ENCODE measurements at places on chromosomes 11 and 22.
A peak's percentile ranks its signal among the peaks of the same experiment; 100 is the strongest.

GRCh38 chr11:76025068-76025467 lies 181.2 kb downstream of the WNT11 start:
- no peak for DNase-seq

DNA sequence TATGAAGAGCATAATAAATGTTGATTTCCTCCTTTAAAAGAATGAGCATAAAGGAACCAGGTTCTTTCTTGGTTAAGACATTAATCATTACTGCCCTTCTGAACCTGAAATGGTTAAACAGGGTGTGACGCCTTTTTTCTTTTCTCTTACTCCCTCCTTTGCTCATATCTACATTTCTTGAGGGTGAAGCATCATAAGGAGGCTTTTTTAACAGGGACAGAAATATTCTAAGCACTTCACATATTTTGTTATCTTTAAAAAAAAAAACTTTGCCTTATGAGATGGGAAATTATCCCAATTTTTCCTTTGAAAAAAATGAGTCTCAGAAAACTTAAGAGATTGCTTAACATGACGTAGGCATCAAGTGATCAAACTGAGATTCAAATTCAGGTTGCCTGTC lies 1036.3 kb upstream of the TENM4 start:
- no peak for DNase-seq

DNA sequence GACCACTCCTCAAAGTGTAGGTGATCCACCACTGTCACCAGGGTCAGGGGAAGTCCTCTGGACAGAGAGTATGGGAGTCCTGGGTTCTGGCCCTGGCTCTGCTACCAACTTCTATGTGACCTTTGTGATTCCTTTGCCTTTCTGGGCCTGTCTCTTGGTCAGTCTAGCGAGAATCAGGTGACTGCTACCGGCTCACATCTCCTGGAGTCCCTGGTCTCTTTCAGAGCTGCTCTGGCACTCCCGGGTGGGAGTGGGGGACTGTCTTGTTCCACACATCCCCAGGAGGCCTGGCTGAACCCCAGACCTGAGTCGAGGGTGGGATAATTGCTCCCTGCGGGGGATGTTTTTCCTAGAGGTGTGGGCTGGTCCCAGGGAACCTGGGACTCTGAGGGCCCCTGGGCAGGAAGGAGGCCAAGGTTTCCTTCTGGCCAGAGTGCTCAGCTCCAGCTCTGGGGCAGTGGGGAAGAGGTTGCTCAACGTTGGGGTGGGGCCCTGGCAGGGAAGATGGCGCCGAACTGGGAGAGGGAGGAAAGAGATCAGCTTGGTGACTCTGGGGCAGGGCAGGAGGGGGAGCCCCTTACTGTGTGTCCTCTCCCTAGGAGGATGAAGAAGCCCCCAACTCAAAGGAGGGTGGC lies 2.1 kb downstream of the SOX10 start:
- DNase-seq, result no peak

GRCh38 chr11:104625246-104625645 lies 273.0 kb downstream of the CASP12 start:
- DNase-seq, result no peak

DNA sequence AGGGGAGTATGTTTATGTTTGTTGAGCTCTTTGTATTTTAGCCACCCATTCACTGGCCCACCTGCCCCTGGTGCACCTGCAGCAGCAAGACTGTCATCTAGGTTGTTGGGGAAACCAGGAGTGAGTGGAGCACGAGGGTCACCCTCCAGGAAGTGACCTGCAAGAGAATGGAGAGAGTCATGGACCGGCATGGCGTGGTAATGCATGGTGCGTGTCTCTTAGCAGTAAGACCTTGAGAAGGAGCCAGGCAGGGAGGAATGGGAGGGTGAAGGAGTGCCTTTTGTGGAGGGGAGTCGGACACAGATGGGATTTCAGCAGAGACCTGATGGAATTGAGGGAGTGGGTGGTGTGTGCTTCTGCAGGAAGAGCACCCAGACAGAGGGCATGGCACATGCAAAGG lies 37.9 kb downstream of the KCNQ1 start:
- DNase-seq, result no peak

DNA sequence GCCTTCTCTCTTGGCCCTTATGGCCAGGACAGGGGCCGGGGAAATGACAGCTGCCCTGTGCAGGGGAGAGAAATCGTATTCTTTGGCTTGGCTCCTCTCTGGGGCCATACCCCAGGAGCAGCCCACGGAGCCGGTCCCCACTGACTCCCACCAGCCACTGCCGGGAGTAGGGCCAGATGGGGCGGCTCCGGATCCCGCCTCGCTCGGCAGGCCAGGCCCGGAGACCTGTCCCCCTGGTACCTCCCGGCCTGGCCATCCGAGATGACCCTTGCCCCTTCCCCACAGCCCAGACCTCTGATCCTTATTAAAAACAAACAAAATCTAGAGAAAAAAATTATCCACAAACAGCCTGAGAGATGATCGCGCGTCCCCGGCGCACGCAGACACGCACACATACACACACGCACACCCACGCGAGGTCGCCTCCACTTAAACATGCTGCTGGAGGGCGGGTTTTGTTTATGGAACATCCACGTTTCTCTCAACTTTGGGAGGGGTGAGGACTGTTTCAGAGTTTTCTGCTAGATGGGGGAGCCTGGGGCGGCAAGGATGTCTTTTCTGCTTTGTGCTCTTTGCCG lies 59.1 kb downstream of the IGLL1 start:
- DNase-seq, result peak; percentile 29

GRCh38 chr11:98600786-98601773 lies 419.7 kb upstream of the CNTN5 start:
- no peak for DNase-seq

DNA sequence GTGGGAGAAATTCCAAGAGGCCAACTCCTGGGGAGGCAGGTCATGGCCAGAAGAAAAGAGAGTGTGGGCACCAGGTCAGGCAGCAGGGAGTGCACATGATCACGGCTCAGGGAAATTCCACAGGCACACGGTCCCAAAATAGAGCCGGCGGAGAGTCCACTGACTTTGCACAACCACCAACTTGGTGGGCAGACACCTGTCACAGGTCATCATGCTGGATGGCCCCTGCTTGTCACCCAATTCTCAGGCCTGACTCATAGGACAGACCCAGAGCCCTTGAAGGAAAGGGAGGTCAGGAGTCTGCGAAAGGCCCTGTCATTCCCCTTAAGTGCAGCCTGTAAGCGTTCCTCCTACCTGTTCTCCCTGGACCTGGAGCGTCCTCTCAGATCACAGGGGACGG lies 15.8 kb downstream of the APOL2 start:
- no peak for DNase-seq

DNA sequence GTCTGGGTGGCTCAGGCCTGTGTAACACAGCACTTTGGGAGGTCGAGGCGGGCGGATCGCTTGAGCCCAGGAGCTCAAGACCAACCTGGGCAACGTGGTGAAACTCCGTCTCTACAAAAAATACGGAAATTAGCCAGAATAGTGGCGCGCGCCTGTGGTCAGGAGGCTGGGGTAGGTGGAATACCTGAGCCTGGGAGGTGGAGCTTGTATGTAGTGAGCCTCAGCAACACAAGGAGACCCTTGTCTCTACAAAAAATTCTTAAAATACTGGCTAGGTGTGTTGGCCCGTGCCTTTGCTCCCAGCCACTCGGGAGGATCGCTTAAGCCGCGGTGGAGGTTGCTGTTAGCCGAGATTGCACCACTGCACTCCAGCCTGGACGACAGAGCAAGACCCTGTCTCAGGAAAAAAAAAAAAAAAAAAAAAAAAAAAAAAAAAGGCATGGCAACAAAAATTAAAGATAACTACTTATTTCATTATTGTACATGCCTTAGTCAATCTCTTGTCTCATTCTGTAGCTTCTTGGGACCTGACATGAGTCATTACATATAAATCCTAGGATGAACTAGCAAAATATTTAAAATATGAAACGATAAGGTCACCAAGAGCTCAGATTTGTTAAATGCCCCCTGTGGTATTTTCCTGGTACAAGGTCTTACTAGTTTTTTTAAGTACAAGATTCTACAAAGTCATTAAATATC lies 1.1 kb downstream of the TAF1D start:
- no peak for DNase-seq

DNA sequence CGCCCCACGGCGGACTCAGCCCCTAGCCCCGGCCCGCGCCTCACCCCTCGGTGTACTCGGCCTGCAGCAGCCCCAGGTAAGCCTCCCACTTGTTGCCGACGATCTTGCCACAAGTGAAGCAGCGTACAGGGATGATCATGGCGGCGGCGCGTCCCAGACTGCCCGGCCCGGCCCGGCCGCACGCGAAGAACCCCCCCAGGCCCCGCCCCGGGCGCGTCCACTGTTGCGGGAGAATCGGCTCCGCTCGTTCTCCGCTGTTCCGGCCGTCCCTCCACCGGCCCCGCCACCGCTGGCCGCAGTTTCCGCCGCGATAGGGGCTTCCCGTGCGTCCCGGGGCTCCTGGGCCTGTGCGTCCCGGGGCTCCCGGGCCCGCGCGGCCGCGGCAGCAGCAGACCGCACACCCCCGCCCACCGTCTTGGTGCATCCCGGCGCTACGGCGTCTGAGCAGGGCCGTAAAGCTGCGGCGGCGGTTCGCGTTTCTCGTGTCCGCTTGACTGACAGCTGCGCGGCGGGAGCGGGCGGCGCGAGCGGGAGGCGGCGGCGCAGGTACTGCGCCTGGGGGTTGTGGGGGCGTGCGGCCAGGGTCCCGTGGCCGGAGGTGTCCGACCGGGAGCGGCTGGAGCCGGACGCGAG lies at the start of the genes POLR2L and TSPAN4:
POLR2L (minus strand) TSS at position 160 of the 633 bp plus-strand sequence; CDS start at position 139, 21 bp downstream.
TSPAN4 (plus strand) TSS at position 483 of the 633 bp plus-strand sequence. CDS start 7,453 bp downstream, outside the sequence.
- DNase-seq, result peak; percentile 72

GRCh38 chr11:49995565-49995964 lies 13.2 kb upstream of the OR4C12 start:
- DNase-seq, result peak; percentile 74

DNA sequence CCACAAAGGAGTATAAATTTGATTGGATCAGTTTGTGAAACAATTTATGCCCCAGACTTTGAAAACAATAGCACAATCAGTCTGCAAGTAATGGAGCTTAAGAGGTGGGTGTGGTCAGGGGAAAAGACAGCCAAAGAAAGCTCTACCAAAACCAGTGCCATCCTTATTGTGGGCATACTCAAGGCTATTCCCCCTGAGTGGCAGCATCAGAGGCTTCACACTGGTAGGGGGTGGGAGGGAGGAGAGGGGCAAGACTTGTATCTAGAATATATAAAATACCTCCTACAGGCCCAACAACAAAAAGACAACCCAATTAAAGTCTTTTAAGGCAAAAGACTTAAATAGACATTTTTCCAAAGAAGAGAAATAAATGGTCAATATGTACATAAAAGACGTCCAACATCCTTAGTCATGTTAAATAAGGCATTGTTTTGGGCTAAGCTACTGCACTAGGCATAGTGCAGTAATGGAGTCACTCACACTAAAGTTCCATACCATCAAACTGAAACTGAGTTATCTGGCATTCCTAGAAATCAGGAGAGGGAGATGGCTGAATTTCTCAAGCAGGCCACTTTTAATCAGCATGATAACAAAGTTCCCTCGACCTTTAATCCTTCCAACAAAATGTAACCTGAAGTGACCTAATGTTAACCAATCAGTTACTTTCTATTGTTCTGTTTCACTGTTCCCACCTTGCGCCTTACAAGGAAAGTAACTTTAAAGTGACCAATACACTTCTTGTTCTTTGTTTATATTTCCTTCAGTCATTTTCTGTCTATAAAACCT lies 24.8 kb downstream of the NARS2 start:
- no peak for DNase-seq

- DNase-seq, result no peak
Observed at GRCh38 chr22:34845391-34845790, 220.6 kb upstream of the ISX start.

DNA sequence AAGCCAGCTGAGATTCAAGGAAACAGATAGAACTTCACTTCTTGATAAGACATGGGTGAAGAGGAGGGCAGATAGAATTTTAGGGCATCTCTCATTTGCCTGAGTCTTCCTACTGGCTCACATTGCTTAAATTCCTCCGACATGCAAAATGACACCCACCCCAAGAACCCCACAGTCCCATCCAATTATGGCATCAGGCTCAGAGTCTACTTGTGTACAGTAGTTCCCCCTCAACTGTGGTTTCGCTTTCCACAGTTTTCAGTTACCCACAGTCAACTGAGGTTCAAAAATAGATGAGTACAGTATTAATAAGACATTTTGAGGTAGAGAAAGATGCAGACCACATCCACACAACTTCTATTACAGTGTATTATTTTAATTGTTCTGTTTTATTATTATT lies 99.8 kb downstream of the TTC17 start:
- DNase-seq, result no peak

DNA sequence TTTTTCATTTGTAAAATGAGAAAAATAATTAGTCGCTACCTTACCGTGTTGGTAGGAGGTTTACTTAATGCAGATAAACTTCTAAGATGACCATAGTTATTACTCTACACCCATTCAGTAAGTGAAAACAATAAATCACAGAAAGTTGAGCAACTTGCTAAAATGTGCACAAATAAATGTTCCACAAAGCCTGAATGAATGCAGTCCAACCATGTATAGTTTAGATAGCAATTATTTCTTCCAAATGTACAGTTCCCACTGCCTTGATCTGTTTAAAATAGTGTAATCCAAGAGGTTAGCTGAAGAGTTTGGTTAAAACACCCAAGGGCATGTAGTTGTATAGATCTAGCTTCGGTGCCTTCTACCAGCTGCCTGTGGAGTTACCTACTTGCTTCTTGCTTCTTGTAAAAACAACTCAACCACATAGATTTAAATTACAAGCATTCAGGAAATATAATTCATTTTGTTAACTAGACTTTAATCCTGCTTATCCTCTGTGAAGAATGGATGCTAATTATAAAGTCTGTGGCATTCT lies 106.3 kb upstream of the CARD18 start:
- DNase-seq, result no peak

- no peak for DNase-seq
Observed at GRCh38 chr22:49962751-49963646, 2.4 kb downstream of the PIM3 start.

DNA sequence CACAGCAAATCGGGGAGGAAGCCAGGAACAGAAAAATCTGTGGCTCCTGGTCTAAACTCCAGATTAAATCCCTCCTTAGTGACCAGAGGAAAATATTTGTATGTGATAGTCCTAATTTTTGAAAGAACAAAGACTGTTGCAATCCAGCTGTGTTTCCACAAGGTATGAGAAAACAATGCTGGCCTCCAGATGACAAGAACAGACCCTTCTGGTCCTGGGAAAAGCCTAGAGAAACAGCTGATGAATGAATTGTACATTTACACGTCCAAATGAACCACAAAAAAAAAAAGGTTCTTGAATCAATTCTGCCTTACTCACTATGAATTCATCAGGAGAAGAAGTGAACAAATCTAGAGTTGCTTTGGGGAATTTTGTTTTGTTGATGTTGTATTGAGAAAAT lies 63.7 kb downstream of the ETS1 start:
- no peak for DNase-seq

DNA sequence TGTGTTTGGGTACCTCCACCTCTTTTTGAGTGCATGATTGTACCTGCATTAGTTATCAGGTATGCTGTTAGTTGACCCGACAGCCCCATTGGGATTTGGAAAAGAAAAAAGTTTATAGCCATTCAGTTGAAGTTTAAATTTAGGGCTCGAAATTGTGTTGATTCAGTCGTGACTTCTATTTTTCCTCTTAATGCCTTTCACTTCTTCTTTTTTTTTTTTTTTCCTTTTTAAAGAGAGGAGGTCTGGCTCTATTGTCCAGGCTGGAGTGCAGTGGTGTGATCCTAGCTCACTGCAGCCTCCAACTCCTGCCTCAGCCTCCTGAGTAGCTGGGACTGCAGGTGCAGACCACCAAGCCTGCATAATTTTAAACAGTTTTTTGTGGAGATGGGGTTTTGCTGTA lies 2.3 kb downstream of the STT3A start:
- no peak for DNase-seq
